Aorta (tissue), 5 donors: ENCODE measurements at places on chromosomes 2 and 18. TPM values are rescaled to one million over a fixed set of nuclear protein-coding genes. Genes with fewer than 3 reads are reported as not detected.

The EPB41L3 gene
- 116 TPM for total RNA-seq

- DNase-seq, result no peak
Measured at GRCh38 chr18:39806525-39806924, 2148.5 kb upstream of the PIK3C3 start.

DNA sequence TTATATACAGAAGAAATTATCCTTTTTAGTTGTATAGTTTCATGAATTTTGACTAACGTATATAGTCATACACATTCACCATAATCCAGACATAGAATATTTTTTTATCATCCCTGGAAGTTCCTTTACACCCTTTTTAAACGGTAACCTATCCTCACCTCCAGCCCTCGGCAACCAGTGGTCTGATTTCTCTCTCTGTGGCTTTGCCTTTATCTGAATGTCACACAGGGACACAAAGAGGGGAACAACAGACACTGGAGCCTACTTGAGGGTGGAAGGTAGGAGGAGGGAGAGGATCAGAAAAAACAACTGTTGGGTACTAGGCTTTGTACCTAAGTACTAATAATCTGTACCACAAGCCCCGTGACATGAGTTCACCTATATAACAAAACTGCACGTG lies 191.9 kb downstream of the MC4R start:
- no peak for DNase-seq

GRCh38 chr2:26269571-26270158 lies 24.9 kb downstream of the HADHB start:
- DNase-seq, result no peak

The TRIM43 gene
- not detected for total RNA-seq

DNA sequence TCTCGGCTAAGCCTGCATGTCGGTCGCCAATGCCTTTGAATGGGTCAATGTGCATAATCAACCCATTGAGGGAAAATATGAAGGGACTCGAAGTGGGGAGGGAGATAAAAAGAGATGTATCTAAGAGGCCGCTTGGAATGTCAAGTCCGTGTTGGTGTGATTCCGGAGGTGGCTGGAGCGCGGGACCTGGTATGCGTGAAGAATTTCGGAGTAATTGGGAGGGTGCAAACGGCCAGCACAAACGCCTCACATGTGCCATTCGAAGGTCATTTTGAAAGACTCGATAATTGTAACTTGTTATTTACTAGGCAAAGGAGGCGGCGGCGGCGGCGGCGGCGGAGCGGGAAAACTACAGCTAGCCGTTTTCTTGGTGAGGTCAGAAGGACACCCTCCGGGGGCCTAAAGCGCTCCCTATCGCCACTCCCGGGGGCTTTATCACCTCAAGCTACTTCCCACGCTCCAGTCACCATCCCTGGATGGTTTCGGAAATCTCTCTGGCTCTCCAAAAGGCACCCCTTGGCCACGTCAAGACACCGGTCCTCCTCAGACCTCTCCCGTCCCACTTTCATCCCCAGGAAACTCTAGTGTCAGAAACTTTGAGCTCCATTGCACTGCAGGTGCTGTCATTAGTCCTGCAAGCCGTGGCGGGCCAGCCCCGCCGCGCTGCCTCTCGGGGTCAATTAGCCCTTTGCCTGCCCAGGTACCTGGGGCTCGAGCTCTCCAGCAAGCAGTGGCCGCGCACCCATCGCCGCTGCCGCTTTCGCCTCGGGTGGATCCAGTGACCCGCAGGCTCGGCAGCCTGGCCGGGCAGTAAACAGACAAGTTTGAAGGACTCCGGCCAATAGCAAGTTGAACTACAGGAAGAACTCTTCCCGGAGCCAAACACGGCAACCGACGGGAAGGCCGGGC lies 1.5 kb downstream of the ERBB4 start:
- peak; percentile 76 for DNase-seq

GRCh38 chr2:28647682-28648081 lies 103.9 kb upstream of the PPP1CB start:
- no peak for DNase-seq

The HOXD12 gene
- not detected for total RNA-seq

The PLA2R1 gene
- total RNA-seq, result 34.9 TPM

- no peak for DNase-seq
Measured at GRCh38 chr2:39938035-39938835, 159.2 kb upstream of the THUMPD2 start.

- DNase-seq, result no peak
Measured at GRCh38 chr2:223995569-223995968, 38.3 kb downstream of the MRPL44 start.

GRCh38 chr2:151192681-151193080 lies 69.0 kb downstream of the RBM43 start:
- no peak for DNase-seq

DNA sequence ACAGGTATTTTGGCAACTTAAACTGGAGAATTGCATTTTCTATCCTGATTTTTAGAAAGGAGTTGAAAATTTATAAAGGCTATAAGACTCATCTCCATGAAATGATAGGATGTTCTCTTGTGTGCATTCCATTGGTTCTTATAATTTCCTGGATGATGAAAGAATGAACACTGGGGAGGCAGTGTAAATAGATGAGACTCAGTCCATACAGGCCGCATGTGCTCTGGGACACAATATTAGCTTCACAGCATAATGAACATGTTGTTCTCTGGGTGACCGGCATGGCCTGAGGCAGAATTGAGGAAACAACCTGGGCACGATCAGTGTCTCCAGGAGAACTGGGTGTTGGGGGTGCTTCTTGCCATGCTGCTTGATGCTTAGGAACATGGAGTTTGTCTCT lies 38.8 kb downstream of the AOX1 start:
- no peak for DNase-seq

GRCh38 chr2:174300114-174300513 lies 34.6 kb upstream of the SP9 start:
- DNase-seq, result no peak

- no peak for DNase-seq
Measured at GRCh38 chr2:175744000-175744399, 258.1 kb downstream of the LNPK start.

DNA sequence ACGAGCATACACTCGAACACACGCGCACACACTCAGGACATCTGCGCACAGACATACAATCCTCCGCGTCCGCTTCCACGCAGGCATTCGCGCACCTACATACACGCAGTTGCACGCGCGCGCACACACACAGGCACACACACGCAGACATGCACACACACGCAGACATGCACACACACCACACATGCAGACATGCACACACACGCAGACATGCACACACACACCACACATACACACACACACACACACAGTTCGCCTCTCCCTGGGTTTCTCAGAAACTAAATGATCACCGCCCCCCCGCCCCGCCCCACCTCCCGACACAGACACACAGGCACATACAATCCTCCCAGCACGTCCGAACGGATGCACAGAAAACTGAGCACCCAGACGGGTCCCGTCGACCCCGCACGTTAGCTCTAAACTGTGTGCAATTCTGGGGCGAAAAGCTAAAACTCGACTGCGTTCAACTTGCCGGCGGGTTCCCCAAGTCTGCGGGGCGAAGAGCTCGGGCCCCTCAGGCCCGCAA lies 1.0 kb downstream of the EPHA4 start:
- peak; percentile 46 for DNase-seq
